Activated CD4-positive, alpha-beta T cell treated with anti-CD3 and anti-CD28 coated beads, Interleukin-2, amount 10 ng/mL, durations not matched to agents 24 days and 14 days (primary cell): ENCODE measurements at places on chromosomes 7 and 10. TPM values are rescaled to one million over a fixed set of nuclear protein-coding genes. Genes with fewer than 3 reads are reported as not detected.

DNA sequence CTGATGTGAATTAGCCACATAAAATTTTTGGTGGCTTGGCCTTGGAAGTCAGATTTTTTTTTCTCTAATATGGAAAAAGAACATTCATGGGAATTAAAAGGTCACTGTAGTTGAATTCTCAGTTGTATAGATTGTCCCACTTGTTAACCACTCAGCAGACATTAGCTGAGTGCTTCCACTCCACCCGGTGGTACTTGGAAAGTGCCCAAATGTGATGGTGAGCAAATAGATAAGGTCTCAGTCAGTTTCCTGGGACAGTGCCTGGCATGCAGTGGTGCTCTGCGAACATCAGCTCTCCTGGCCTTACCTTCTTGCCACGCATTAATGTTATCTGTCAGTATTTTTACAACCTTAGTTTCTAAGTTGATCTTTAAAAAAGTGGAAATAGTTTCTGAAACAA is 1.4 kb downstream of the ATP5F1C start:
- no peaks in the 10 kb centered on the region for H3K27me3 ChIP-seq
- H3K4me1 ChIP-seq: peaks cover 36% of the 10 kb centered on the region
- H3K36me3 ChIP-seq: peaks cover 32% of the 10 kb centered on the region
- no peak for DNase-seq

GRCh38 chr10:132319853-132320653 is 11.9 kb upstream of the LRRC27 start:
- no peak overlapping the region for H3K4me3 ChIP-seq
- H3K36me3 ChIP-seq: peaks cover 14% of the 10 kb centered on the region
- H3K27ac ChIP-seq: peak overlapping the region; percentile 67
- peak; percentile 71 for DNase-seq
- peaks cover 6% of the 10 kb centered on the region for H3K27me3 ChIP-seq
- H3K4me1 ChIP-seq: peaks cover 22% of the 10 kb centered on the region

DNA sequence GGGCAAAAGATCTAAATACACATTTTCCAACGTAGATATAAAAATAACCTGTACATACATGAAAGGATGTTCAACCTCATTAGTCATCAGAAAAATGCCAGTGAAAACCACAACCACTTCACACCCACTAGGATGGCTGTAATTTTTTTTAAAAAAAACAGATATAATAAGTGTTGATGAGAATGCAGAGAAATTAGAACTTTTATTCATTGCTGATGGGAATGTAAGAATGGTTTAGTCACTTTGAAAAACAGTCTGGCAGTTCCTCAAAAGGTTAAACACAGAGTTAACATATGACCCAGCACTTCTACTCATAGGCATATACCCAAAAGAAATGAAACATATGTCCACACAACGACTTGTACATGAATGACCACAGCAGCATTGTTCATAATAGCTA is 32.3 kb upstream of the PRKCQ start:
- peaks cover 73% of the 10 kb centered on the region for H3K4me1 ChIP-seq
- DNase-seq: no peak
- peak overlapping the region; percentile 36 for H3K4me3 ChIP-seq
- H3K27me3 ChIP-seq: no peaks in the 10 kb centered on the region
- peak overlapping the region; percentile 70 for H3K27ac ChIP-seq

GRCh38 chr10:3729397-3729976 is 55.5 kb downstream of the KLF6 start:
- H3K27ac ChIP-seq: no peak overlapping the region
- no peaks in the 10 kb centered on the region for H3K36me3 ChIP-seq
- H3K4me3 ChIP-seq: no peak overlapping the region
- peaks cover 13% of the 10 kb centered on the region for H3K27me3 ChIP-seq
- DNase-seq: no peak
- peaks cover 5% of the 10 kb centered on the region for H3K4me1 ChIP-seq

DNA sequence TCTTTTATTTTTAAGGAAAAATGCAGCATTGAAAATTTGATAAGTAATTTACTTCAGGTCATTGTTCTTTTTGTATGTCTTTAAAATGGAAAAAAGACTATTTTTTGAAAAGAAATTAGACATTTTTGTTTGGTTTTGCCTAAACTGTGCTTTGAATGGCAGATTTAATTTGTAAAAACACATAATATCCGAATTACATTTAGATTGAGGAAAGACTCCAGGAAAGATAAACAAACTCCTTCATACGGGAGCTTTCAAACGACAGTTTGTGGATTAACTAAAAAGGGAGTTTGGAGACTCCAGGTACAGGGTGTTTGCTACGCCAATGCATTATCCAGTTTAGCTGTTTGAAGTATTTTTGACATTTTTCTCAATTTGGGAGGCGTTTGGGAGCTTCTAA is 36.1 kb downstream of the CPED1 start:
- no peak overlapping the region for H3K4me3 ChIP-seq
- no peaks in the 10 kb centered on the region for H3K4me1 ChIP-seq
- no peak for DNase-seq
- H3K27me3 ChIP-seq: peaks cover 10% of the 10 kb centered on the region
- no peak overlapping the region for H3K27ac ChIP-seq
- H3K36me3 ChIP-seq: no peaks in the 10 kb centered on the region

GRCh38 chr10:28479425-28479865 is 53.5 kb upstream of the WAC start:
- no peak overlapping the region for H3K27ac ChIP-seq
- no peaks in the 10 kb centered on the region for H3K36me3 ChIP-seq
- no peak overlapping the region for H3K4me3 ChIP-seq

DNA sequence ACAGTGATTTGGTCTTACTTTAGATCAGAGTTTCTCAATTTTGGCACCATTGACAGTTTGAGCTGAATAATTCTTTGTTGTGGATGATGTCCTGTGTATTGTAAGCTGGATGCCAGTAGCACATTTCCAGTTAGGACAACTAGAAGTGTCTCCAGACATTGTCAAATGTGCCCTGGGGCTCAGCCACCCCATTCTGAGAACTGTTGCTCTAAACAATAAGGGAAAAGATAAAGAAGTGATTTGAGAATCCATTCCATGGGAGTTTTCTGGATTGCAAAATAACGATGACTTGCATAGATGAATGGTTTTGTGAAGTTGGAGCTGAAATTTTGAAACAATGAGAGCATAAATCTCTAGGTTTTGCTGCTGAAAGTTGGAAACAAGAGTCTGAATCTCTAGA is 44.6 kb downstream of the NUP205 start:
- H3K27ac ChIP-seq: no peak overlapping the region
- H3K27me3 ChIP-seq: no peaks in the 10 kb centered on the region
- no peaks in the 10 kb centered on the region for H3K4me1 ChIP-seq
- DNase-seq: no peak

DNA sequence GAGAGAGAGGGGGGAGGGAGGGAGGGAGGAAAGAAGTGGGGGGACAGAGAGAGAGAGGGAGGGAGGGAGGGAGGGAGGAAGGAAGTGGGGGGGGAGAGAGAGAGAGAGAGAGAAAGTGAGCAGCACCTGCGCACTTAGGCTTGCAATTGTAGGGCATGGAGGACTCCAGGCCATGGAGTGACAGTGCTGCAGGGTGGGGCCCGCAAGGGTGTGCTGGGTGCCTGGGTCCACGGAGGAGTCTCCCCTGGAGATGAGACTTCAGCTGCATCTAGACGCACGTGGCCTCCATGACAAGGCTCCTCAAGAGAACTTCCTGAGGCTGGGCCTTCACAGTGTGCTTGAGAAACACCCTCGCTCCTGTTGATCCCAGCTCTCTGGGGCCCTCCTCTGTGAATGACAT is 44.5 kb downstream of the CLRN3 start:
- no peak for DNase-seq
- H3K36me3 ChIP-seq: no peaks in the 10 kb centered on the region
- no peak overlapping the region for H3K27ac ChIP-seq
- H3K27me3 ChIP-seq: no peaks in the 10 kb centered on the region

DNA sequence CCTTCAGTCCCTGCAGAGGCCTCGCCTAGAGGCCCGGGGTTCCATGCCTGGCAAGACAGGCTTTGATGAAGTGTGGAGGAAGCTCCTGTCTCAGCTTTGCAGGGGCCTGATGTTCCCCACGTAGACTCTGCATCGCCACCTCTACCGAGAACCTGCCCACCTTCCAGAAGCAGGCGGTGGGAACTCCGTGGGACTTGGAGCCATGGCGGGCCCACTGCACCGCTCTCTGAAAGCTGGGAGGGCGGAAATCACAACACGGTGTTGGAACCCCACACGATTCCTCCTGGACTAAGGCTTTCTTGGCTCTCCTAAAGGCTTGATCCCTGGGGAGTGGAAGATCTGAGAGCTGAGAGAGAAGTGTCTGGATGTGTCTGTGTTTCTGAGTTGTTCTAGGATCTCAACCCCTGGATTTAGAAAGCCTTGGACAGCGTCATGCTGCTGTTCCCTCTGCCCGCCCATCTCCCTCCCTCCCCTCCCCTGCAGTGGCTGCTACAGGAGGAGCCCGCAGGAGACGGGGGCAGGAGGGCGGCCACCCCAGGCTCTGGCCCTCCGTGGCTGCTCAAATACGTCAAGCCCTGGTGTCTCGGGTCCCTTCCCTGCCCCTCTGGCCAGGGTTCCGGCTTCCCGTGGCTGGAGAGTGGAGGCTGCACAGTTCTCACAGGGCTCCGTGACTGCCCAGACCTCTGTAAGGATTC is 79.7 kb downstream of the VIPR2 start:
- no peak overlapping the region for H3K4me3 ChIP-seq
- H3K4me1 ChIP-seq: peaks cover 13% of the 10 kb centered on the region
- H3K27me3 ChIP-seq: no peaks in the 10 kb centered on the region
- H3K36me3 ChIP-seq: no peaks in the 10 kb centered on the region
- peak; percentile 47 for DNase-seq
- H3K27ac ChIP-seq: no peak overlapping the region

- no peaks in the 10 kb centered on the region for H3K36me3 ChIP-seq
- no peaks in the 10 kb centered on the region for H3K27me3 ChIP-seq
- no peak for DNase-seq
- no peak overlapping the region for H3K4me3 ChIP-seq
- no peaks in the 10 kb centered on the region for H3K4me1 ChIP-seq
These were observed 5.7 kb upstream of the UCMA start for GRCh38 chr10:13239923-13240322.

- no peak overlapping the region for H3K27ac ChIP-seq
- H3K4me1 ChIP-seq: no peaks in the 10 kb centered on the region
- DNase-seq: no peak
- no peak overlapping the region for H3K4me3 ChIP-seq
- H3K36me3 ChIP-seq: no peaks in the 10 kb centered on the region
These were observed 141.4 kb downstream of the TMEM168 start for GRCh38 chr7:112648781-112649180.

DNA sequence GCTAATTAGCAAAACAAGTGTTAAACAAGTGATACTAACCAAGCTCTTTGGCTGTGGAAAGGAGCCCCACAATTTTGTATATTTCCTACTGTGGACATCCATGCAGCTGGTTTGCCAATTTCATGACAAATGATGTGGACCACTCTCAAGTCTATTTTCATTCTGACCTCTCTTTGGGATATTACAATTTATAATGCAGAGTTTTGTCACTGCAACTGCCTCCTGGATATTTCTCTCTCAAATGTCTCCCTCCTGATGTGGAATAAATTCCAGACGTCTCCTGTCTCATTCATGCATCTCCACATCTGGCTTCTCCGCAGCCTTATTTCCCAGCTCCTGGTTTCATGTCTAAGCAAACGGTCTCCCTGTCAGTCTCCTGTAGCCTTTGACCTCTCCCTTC is 80.6 kb upstream of the RHEB start:
- DNase-seq: no peak
- no peak overlapping the region for H3K27ac ChIP-seq
- no peak overlapping the region for H3K4me3 ChIP-seq

- no peaks in the 10 kb centered on the region for H3K27me3 ChIP-seq
- H3K4me3 ChIP-seq: no peak overlapping the region
- no peaks in the 10 kb centered on the region for H3K4me1 ChIP-seq
- no peaks in the 10 kb centered on the region for H3K36me3 ChIP-seq
- no peak overlapping the region for H3K27ac ChIP-seq
- no peak for DNase-seq
These were observed 26.7 kb downstream of the PTN start for GRCh38 chr7:137316648-137317353.

GRCh38 chr10:71912431-71912830 is 51.8 kb upstream of the CHST3 start:
- H3K36me3 ChIP-seq: no peaks in the 10 kb centered on the region
- no peak for DNase-seq
- H3K27me3 ChIP-seq: no peaks in the 10 kb centered on the region
- H3K4me3 ChIP-seq: no peak overlapping the region
- no peaks in the 10 kb centered on the region for H3K4me1 ChIP-seq

- no peak for DNase-seq
- H3K27me3 ChIP-seq: no peaks in the 10 kb centered on the region
These were observed 639.4 kb downstream of the CALN1 start for GRCh38 chr7:71772779-71773178.

DNA sequence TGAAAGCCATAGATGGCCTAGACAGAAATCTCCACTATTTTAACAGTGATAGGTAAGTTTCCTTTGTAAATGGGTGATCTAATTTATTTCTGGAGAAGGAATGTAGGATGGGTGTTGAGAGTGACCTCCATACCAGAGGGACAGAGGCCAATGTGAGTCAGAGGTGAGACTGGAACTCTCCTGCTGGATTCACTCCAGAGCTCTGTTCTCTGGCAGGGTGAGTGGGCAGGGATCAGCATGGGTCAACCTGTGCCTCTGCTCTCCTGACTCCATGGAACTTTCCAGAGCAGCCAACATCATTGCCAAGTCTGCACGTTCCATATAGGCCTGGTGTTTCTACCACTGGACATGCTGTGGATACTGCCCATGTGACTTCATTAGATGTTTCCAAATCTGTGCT is 11.4 kb downstream of the AKR1C3 start:
- H3K27me3 ChIP-seq: no peaks in the 10 kb centered on the region
- H3K4me3 ChIP-seq: no peak overlapping the region
- no peak overlapping the region for H3K27ac ChIP-seq
- H3K4me1 ChIP-seq: no peaks in the 10 kb centered on the region

DNA sequence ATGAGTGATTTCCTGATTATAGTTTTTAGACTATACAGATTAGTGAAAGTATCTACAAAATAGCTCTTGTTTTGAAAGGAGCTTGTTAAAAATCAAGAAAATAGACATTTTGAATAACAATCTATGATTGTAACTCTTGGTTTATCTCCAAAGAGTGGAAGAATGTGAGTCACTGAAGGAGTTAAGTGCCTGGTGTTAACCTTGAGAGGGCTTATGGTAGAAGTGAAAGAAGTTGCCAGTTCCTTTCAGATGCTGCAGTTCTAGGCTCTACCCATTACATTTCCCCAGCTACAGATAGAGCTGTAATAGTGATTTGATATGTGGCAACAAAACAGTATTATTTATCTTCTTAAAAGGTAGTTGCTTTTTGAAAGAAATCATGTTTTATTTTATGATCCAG is 12.7 kb downstream of the NRBF2 start:
- H3K4me3 ChIP-seq: no peak overlapping the region
- no peaks in the 10 kb centered on the region for H3K27me3 ChIP-seq
- H3K27ac ChIP-seq: no peak overlapping the region
- H3K4me1 ChIP-seq: peaks cover 26% of the 10 kb centered on the region
- no peak for DNase-seq

STRIP2 gene
- total RNA-seq: 86.6 and 89.6 TPM in 2 replicates

DGKI gene
- 16.2 and 21.4 TPM in 2 replicates for total RNA-seq

TBX20 gene
- 0.09 and 0.24 TPM in 2 replicates for total RNA-seq

C10orf67 gene
- total RNA-seq: 0.07 and 0.16 TPM in 2 replicates

SMO gene
- total RNA-seq: 0.28 and 0.37 TPM in 2 replicates

GHRHR gene
- not detected in 2 replicates for total RNA-seq

RHEB gene
- 55.4 and 62.5 TPM in 2 replicates for total RNA-seq

SYT15B gene
- 0.12 TPM in 1 of 2 replicates, not detected in the other for total RNA-seq

GBX1 gene
- total RNA-seq: not detected in 2 replicates
